ENCODE measurements at places on chromosomes 7 and 10.

GRCh38 chr10:104324221-104324686 is 14.0 kb downstream of the ITPRIP start:
- DNase-seq: no peak

- DNase-seq: no peak
Measured at GRCh38 chr7:78326189-78326588, 527.6 kb downstream of the PHTF2 start.

GRCh38 chr10:26706206-26706605 is 8.7 kb downstream of the PDSS1 start:
- DNase-seq: no peak

- no peak for DNase-seq
Measured at GRCh38 chr7:1917221-1918062, 247.4 kb downstream of the ELFN1 start.

- no peak for DNase-seq
Measured at GRCh38 chr7:101534015-101534803, 94.9 kb downstream of the MYL10 start.

DNA sequence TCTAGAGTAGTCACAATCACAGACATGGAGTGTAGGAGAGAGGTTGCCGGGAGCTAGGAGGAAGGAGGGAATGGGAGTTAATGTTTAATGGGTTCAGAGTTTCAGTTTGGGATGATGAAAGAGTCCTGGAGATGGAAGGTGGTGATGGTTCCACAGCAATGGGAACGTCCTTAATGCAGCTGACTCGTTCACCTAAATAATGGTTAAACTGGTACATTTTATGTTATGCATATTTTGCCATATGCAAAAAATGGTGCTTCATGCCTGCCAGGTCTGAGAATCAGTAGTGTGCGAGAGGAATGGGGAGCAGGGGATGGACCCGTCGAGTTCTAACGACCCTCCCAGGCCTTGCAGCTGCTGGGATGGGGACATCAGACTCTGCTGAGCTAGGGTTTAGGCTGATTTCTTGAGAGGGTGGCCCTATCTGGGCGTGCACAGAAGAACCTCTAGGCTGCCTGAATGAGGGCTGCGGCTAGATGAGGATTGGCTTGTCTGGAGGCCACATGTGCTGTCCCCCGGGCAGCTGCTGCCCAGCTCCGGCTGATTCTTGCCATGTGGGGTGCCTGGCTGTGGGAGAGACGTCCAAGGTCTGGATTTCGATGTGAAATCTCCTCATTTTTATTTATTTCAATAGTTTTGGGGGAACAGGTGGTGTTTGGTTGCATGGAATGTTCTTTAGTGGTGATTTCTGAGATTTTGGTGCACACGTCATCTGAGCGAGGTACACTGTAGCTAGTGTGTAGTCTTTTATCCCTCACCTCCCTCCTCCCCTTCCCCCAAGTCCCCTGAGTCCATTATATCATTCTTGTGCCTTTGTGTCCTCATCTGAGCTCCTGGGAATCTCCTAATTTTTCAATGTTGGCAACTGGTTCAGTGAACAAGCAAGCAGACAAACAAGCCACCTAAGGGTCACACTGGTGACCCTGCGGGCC is 116.0 kb downstream of the GRK5 start:
- no peak for DNase-seq

DNA sequence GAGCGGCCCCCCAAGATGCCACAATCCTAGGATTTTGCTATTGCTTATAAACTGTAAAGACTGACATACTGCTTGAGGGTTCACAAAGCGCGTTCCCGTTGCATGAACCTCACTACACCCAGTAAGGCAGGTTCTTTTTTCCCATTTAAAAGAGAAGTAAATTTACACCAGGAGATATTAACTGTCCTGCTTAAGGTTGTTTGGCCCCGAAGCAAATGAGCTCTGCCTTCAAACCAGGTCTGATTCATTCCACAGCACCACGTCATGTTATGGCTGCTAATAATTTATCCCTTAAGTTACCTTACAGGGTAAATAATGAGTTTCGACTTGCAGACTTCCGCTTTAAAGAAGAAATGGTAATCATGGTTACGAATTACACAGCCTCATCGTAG is 559 bp upstream of the FKBP14 start:
- DNase-seq: no peak

GRCh38 chr10:12656518-12657142 is 307.3 kb downstream of the CAMK1D start:
- DNase-seq: no peak

DNA sequence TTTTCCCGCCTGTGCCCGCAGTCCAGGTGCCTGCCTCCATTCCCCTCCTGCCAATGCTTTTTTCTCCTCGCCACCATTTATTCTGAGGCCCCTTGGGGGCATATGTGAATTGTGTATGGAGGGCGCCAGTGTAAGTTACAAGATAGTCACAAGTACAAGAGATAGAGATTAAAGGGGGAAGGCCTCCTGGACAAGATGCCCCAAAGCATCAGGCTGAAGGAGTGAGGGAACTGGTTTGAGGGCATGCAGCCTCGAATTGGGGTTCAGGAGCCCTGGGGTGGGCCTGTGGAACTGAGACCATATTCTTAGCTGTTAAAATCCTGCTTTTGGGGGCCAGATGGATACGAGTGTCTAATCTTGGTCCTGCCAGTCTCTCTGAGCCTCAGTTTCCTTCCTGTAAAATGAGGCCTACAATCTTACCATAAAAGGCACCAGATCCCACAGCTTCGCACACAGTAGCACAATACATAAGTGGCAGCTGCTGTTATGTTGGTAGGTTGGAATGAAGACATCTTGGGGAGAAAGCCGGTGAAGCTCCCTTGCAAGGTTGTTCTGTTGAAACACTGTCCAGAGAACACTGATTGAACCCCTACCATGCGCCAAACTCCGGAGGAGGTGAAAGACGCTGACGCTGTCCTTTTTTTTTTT is 545 bp upstream of the COMTD1 start:
- DNase-seq: no peak

GRCh38 chr10:99854860-99855259 is 72.4 kb downstream of the ABCC2 start:
- DNase-seq: no peak

- DNase-seq: no peak
Measured at GRCh38 chr7:5388905-5389433, 34.7 kb downstream of the TNRC18 start.

GRCh38 chr10:99775850-99776249 is 6.6 kb upstream of the ABCC2 start:
- DNase-seq: no peak

GRCh38 chr10:34906067-34906965 is 91.2 kb upstream of the PARD3 start:
- peak; percentile 26 for DNase-seq

DNA sequence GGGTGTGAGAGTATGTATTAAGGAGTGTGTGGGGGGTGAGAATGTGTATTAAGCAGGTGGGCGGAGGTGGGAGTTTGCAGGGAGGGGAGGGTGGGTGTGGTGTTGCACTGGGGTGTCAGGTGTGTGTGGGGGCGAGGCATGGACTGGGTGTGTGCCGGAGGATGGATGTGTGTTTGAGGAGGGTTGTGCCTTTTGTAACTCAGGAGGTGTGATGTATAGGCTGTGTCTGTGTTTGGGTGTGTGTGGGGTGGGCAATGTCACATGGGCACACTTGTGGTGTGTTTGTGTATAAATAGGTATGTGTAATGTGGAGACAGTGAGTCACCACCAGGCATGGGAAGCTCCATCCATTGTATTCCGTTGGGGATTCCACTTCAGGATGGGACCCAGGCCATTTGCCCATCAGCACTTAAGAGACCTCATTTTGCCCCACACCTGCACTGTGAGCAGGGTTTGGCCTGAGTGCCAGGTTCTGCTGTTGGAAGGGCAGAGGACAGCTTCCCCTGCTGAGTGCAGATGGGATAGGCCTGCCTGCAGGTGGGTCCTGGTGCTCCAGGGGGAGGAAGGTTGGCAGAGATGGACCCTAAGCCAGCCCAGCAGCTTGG is 5.8 kb downstream of the UNC5B start:
- DNase-seq: no peak

- no peak for DNase-seq
Measured at GRCh38 chr10:91860885-91861284, 48.4 kb downstream of the FGFBP3 start.

GRCh38 chr7:150927956-150928344 is 50.2 kb downstream of the KCNH2 start:
- no peak for DNase-seq

DNA sequence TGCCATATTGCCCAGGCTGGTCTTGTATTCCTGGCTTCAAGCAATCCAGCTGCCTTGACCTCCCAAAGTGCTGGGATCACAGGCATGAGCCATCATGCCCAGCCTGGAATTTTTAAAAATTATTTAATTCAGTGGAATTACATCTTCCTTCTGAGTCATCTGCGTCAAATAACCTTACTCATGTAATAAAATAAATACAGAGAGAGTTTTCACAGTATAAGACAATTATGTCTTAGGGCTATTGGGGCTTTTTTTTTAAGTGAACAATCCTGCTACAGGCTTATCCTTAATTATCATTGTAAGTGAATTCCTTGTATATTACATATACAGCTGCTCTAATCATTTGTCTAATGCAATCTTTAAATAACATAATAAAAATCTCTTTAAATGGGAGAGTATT is 108.3 kb downstream of the MAPK8 start:
- no peak for DNase-seq

DNA sequence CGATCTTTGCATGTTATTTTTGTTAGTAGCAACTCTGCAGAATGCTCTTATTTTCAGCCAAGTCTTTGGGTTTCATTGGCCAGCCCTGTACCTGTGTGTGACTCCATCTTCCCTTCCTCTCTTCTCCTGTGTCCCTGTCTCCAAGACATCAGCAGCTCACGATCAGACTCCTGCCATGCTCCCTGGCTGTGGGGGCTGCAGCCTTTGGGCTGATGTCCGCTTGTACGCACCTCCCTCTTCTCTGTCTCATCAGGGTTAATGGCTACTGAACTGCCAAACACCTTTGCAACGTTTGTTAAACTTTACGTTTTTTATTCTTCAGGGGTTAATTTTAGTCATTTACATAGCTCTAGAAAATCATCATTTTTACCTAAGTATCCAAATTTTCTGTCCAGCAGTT is 103.5 kb upstream of the RET start:
- no peak for DNase-seq

DNA sequence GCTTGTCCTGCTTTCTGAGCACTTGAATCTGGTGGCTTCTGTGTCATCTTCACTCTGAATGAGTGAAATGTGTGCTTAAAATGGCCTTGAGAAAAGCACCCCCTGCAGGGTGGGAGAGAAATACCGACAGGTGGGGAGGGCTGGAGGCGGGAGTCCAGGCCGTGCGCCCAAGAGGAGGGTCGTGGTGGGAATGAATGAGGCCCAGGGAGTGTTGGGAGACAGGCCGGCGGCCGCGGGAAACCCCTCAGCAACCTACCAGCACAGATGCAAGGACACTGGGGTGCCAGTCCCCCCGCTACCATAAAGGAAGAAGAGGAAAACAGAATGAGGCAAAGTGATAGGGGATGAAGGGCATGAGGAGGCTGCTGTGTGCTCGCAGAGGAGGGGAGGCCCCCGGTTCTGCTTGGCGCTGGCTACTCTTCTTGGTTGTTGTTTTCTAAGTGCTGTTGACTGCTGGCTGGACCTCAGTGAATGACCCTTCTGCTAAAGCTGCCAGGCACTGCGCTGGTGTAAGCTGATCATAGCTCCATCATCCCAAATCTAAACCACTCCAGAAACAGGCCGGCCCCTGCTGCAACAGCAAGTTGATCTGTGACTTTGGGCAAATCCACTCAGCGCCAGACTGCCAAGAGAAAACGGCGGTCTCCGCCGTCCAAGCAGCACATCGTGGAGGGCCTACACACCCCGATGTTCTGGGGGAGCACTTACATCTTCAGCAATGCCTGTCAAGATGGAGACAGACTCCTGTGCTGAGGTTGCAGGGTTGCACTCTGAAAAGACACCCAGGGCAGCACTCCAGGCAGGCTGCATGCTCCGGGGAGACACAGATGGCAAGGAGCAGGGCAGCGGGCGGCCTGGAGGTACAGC is 378.5 kb downstream of the DNAJB6 start:
- no peak for DNase-seq

DNA sequence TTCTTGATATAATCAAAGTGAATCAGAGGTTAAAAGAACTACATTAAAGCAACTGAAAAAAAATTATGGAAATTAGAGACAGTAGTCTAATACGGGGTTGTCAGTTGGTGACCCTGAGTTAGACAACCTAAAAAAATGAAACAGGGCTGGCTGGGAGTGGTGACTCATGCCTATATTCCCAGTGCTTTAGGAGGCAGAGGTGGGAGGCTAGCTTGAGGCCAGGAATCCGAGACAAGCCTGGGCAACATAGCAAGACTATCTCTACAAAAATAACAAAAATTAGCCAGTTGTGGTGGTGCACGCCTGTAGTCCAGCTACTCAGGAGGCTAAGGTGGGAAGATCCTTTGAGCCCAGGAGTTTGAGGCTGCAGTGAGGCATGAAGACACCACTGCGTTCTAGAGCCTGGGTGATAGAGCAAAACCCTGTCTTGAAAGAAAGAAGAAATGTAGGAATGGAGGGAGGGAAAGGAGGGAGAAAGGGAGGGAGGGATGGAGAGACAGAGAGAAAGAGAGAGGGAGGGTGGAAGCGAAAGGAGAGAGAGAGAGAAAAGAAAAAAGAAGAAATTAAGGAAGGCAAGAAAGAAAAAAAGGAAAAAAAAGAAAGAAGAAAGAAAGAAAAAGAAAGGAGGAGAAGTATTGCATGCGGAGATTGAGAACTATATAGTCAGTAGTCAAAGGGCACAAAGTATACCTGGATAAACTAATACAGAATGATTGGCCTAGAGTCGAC is 166.1 kb downstream of the TPST1 start:
- no peak for DNase-seq

- DNase-seq: no peak
Measured at GRCh38 chr7:86768967-86769760, 125.5 kb downstream of the GRM3 start.

DNA sequence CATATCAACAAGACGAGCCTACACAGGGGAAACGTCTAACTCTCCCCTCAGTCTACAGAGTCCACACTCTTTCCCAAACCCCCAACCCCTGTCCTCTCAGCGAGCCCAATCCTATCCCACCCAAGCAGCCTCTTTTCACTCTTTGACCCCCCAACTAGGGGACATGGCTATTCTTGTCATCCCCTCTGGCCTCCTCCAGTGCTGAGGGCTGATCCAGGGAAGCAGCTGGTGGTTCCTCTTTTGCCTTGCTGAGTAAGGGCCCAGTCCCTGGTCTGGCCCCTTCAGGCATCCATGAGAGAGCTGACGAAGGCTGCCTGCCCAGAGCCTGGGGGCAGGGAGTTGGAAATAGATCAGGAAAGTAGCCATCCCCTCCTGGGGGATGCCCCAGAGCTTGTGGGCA is 6.4 kb downstream of the NOBOX start:
- DNase-seq: no peak
